Stimulated activated CD8-positive, alpha-beta memory T cell treated with anti-CD3 and anti-CD28 coated beads, Interleukin-12 subunit alpha, Interleukin-12 subunit beta, amount 100 ng/mL, for 1 hour (primary cell): ENCODE measurements at places on chromosomes 7 and 10.

DNA sequence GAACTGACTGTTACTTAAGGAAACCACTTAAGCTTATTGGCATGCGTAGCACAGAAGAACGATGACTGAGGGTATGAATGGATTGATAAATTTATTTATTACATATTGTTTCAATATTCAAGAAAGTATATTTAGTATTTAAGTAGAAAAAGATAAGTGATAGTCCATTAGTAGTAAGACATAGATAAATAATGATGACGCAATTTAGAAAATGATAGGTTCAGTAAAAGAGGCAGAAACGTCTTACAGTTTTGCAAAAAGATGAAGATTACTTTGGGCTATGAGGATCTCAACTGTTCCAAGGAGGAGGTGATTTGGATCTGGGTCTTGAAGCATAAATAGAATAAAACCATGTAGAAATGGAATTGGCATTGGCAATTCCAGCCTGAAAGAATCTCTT is 36.6 kb upstream of the RSU1 start:
- no peak for DNase-seq

GRCh38 chr10:132434405-132435005 is 37.5 kb downstream of the PWWP2B start:
- DNase-seq: no peak

GRCh38 chr7:12788591-12788990 is 101.2 kb downstream of the ARL4A start:
- no peak for DNase-seq

DNA sequence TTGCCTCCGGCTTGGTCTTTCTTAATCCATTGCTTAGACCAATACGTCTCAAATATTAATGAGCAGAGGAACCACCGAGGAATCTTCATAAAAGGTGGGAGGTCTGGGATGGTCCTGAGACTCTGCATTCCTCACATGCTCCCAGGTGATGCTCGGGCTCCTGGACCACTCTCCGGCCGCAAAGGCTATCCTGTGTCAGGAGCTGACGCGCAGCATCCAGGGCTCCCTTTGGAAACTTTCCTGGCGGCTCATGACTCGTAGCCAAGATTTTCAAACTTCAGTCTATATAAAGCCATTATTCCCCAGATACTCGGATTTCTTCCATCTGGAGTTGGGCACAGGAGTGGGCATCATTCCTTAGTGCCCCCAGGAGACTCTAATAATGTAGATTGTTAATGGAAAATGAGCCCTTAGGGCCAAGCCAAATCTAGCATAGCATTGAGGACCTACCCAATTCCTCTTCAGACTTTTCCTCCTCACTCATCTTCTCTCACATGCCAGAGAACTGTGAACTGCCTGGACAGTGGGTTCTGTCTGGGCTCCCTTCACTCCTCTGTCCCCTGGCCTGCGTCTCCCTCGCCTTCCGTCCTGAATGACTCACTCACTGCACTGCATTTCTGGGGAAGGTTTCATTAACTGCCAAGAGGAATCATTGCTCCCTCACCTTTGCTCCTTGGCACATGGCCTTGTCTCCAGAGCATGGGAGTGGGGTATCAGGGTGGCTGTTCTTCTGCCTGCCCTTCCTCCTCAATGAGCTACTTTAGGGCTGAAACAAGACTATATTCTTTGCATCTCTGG is 89.3 kb downstream of the MKI67 start:
- no peak for DNase-seq

- no peak for DNase-seq
Observed at GRCh38 chr7:55622241-55622640, 49.9 kb upstream of the VOPP1 start.

DNA sequence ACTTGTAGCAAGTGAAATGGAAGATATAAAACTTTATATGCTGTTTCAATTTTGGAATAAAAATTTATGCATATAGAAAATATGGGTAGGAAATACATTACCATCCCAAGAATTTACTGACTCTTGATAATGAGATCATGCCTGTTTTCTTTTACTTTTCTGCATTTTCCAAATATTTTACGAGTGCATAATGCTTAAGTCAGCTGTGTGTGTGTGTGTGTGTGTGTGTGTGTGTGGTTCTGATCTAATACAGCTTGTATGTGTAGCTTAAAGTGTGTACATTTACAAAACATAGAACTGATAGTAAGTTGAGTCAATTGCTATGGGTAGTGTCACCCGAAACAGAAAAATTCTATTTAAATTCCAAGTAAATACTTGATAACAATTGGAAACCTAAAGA is 315.9 kb upstream of the LRRN3 start:
- DNase-seq: no peak

DNA sequence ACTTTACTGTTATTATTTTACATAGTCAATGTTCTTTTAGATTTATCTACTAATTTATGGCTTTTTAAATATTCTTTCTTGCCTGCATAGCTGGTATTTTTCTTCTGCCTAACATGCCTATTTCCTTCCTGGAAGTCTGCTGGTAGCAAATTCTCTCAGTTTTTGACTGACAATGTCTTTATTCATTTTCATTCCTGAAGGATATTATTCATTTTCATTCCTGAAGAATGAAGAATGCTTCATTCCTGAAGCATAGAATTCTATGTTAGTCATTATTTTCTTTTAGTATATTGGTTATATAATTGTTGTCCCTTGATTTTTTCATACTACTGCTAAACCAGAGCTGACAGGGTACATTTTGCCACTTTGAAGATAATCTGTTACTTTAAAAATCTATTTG is 41.8 kb downstream of the TMEM168 start:
- no peak for DNase-seq

GRCh38 chr10:112201334-112201733 is 17.8 kb upstream of the GPAM start:
- DNase-seq: no peak

DNA sequence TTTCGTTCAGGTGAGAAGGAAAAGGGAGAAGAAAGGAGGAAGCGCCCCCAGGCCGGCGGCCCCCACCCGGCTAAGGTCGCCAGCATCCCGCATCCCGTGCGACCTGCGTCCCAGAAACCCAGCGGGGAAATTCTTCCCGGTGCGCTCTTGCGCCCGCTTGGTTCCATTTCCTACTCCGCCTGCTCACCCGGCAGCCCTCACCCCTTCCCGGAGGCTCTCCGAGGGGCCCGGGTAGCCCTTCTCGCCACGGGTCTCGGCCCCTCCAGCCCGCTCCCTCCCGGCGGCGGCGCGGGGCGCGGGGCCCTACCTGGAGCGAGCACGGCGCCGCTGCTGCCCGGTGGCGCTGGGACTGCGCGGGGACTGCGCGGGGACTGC is at the start of gene PRKCQ:
TSS of gene PRKCQ (minus strand) at position 373 of the 375 bp plus-strand sequence. CDS start 65,141 bp downstream, outside the sequence.
- DNase-seq: no peak
